ENCODE measurements at places on chromosomes 4 and X. TPM values are rescaled to one million over a fixed set of nuclear protein-coding genes. Genes with fewer than 3 reads are reported as not detected.

GRCh38 chrX:34638116-34638515 is 19.0 kb downstream of the TMEM47 start:
- no peak for DNase-seq

The TLR1 gene
- polyA plus RNA-seq: 2.2 TPM

DNA sequence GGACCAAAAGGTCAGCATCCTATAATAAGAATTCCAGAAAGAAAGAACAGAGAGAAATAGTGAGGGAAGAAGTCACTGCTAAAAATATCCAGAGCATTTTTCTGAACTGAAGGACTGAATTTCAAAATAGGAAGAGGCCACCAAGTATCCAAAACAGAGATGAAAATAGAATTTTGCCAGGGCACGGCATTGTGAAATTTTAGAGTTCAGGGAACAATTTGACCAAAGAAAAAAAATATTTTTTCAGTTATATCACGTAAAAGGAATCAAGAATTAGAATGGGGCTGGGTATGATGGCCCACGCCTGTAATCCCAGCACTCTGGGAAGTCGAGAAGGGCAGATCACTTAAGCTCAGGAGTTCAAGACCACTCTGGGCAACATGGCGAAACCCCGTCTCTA is 65.4 kb downstream of the FGFBP1 start:
- no peak for DNase-seq

The GPR34 gene
- polyA plus RNA-seq: 6.3 TPM

GRCh38 chr4:126265888-126266287 is 951.1 kb downstream of the FAT4 start:
- no peak for DNase-seq

The BEND2 gene
- polyA plus RNA-seq: 0.06 TPM

The UGT2B10 gene
- polyA plus RNA-seq: 1.7 TPM

DNA sequence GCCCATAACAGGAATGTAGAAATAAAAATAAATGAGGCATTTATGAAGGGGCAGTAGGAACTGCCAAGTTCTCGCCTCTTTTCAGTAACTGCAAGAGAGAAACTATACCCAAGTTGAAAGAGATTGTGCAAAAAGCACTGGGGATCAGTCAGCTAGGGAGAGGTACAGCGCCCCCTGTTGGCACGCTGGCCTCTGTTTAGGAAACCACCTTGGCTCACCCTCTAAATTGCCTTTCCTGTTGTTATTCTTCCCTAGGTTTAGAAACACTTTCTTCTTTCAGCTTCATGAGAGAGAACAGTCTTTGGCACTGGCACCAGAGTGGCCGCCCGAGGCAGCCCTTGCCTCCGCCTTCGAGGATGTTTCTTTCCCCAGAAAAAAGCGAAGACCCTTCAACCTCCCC is 348.5 kb downstream of the MID1IP1 start:
- peak; percentile 55 for DNase-seq

The ING2 gene
- 23.6 TPM for polyA plus RNA-seq

DNA sequence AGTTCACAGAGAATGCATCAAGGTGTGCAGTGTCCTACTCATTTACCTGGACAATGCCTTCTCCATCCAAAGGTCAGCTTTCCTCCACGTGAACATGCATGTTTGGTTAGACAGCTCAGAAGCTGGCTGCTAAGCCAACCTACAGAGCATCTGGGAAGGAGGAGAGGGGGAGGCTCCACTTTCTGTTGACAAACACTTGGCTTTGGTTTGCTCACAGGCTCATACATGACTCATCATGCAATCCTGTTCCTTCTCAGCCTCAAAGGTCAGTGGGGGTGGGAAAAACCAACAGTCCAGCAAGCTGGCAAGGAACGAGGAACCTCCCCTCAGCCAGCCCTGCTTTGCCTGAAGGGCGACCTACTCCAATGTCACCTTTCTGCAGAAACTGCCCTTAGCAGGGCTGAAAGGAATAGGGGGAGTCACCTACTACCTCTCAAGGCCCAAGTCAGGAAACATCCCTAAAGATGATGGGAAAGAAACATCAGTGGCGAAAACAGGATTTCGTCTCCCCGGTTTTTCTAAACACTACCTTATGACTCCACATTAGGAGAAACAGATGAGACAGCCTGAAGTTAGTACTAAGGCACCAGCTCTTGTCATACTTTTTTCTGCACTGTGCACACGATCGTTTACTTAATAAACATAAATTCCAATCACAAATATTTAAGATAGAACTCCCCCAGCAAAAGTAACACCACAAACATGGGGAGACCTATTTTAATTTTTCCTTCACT is 37.9 kb downstream of the RELL1 start:
- DNase-seq: no peak

GRCh38 chrX:48834383-48834709 is 1.1 kb downstream of the PCSK1N start:
- no peak for DNase-seq

DNA sequence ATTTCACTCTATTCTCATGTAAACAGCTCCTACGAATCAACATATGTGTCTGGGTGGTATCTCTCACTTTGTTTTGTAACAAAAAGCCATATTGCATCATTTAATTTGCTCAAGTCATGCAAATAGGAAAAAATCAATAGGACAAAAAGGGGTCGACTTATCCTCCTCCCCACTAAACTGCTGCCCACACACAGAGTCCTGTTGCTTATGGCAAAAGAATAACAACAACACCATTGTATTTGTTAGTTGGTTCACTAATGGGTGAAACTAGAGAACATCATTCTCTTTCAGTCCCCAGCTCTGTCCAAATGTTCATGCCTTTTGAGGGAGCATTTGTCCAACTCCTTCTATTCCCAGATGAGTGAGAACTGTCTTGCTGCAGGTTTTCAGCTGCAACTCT is 2.1 kb downstream of the HHIP start:
- no peak for DNase-seq

DNA sequence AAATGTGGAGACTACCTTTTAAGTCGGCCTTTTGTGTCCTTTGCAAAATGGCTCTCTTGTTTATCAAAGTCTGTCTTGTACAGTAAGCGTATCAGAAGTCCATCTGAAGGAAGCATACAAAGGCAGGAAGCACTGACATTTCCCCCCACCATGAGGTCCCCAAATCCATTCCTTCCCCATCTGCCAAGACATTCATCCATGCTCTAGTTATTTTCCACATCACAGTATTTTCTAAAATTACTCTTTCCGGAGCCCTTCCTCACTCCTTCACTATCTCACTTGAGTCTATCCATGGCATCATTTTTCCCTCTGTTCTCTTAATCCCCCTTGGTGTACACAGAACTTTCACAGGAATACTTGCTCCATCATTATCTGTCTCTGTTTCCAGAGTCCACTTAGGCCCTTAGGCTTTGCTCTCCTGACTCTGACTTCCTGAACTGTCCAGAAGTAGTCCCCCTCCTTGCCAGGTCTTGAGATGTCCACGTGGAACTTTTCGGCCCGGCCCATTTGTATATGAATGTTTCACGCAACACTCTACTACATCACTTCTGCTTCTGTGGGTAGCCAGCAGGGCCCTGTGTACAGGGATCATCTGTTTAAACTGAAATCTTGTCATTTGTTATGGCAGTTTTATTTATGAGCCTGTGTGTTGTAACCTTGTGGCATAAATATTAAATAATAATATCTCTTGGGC is 2.1 kb downstream of the SEL1L3 start:
- no peak for DNase-seq

- DNase-seq: no peak
Observed at GRCh38 chr4:183790661-183791060, 114.4 kb upstream of the STOX2 start.

DNA sequence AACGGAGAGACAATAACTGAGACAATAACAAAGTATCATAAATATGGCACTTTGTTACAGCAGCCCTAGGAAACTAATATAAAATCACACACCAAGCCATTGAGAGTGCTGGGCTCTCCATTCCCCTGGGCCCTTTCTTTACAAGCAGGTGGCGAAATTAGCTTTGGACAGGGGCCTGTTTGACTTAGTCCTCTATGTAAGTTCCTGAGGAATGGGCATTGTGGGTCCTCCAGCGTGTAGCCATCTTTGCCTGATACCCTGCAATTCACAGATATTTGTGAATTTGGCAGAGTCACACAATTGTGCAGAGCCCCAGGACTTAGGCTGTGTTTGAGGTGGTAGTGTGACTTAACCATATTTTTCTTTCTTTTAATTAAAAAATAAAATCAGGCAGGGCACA is 67.6 kb downstream of the BCOR start:
- no peak for DNase-seq

The NHSL2 gene
- polyA plus RNA-seq: 8.5 TPM

GRCh38 chr4:114383721-114384120 is 214.9 kb upstream of the UGT8 start:
- no peak for DNase-seq

The PHEX gene
- polyA plus RNA-seq: 22.3 TPM

The CLCN4 gene
- 3.9 TPM for polyA plus RNA-seq

- no peak for DNase-seq
Observed at GRCh38 chrX:133085785-133086184, 11.1 kb downstream of the USP26 start.

GRCh38 chr4:132564920-132565319 is 584.2 kb upstream of the PCDH10 start:
- no peak for DNase-seq

The TRAM1L1 gene
- 14.3 TPM for polyA plus RNA-seq

- peak; percentile 28 for DNase-seq
Observed at GRCh38 chr4:46270986-46271596, 118.8 kb downstream of the GABRA2 start.

GRCh38 chr4:134144337-134144736 is 57.3 kb downstream of the PABPC4L start:
- no peak for DNase-seq

- no peak for DNase-seq
Observed at GRCh38 chr4:66558651-66559050, 888.4 kb upstream of the EPHA5 start.

- DNase-seq: no peak
Observed at GRCh38 chr4:147093206-147093605, 147.5 kb upstream of the TTC29 start.

- no peak for DNase-seq
Observed at GRCh38 chr4:116598980-116599789, 486.2 kb downstream of the TRAM1L1 start.

GRCh38 chr4:77217526-77217925 is 60.5 kb downstream of the CCNG2 start:
- no peak for DNase-seq

- DNase-seq: no peak
Observed at GRCh38 chr4:160386846-160387245, 1284.0 kb downstream of the RAPGEF2 start.

The HS6ST2 gene
- 17.8 TPM for polyA plus RNA-seq

GRCh38 chrX:21744060-21744459 is 13.9 kb downstream of the SMPX start:
- DNase-seq: no peak

- DNase-seq: no peak
Observed at GRCh38 chr4:87260477-87260876, 40.1 kb upstream of the KLHL8 start.

DNA sequence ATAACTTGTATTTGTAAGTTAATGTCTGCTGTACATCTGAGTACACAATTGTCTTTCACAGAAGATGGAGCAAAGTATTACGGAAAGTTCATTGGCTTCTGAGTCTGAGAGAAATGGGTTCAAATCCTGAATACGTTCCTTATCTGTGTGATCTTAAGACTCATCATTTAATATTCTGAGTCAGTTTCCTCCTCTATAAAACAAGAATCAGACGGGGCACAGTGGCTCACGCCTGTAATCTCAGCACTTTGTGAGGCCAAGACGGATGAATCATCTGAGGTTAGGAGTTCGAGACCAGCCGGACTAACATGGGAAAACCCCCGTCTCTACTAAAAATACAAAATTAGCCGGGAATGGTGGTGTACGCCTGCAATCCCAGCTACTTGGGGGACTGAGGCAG is 57.8 kb downstream of the APBB2 start:
- DNase-seq: no peak

The HTN1 gene
- polyA plus RNA-seq: not detected

- peak; percentile 60 for DNase-seq
Observed at GRCh38 chr4:5708449-5709206, at the start of gene EVC2. EVC2 (minus strand) TSS chr4:5708559; CDS start chr4:5708513, 46 bp downstream.

DNA sequence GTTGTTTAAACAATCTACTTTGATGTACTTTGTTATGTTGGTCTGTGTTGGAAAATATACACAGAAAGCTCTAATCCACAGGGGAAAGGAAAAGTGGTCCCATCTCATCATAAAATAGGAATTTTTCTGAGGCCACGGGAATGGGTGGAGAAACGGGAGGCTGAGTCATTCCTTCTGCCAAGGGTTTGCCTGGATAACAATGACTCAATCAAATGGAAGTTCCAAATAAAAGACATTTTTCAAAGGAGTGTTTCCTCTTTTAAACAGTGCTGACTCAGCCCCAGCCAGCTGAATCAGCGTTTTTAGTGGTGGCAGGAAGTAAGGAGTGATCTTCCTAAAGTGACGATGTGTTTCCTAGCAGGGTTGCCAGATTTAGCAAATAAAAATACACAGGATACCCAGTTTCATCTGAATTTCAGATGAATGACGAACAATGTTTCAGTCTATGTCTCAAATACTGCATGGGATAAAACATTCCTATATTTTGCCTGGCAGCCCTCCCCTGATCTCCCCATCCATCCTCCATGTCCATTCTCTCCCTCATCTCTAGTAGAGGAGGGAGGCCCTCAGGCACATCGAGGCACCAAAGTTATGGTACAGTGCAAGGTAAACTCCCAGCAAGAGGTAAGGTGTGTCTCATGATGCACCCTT is 345.4 kb upstream of the GATB start:
- peak; percentile 37 for DNase-seq
